ENCODE measurements at places on chromosomes 5 and 9.

GRCh38 chr5:68766952-68767464 lies 326.8 kb upstream of the SLC30A5 start:
- DNase-seq, result no peak

- no peak for DNase-seq
Measured at GRCh38 chr9:74847478-74848152, 40.1 kb downstream of the TRPM6 start.

DNA sequence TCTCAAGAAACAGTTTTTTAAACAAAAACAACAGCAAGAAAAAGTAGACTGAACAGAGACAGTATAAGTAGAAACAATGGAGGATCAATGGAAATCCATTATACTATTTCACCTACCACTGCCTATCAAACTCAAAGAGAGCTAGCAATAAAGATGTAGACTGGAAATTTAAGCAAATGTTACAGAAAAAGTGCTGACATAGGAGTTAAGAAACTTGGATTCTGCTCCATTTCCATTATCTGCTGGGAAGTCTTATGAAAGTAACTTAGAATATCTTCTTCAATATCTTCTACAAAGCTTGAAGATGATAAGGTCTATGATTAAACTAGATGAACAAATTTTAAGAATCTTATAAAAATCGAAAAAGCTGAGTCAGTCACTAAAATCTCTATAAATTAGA lies 1469.8 kb upstream of the C9orf72 start:
- DNase-seq, result no peak

DNA sequence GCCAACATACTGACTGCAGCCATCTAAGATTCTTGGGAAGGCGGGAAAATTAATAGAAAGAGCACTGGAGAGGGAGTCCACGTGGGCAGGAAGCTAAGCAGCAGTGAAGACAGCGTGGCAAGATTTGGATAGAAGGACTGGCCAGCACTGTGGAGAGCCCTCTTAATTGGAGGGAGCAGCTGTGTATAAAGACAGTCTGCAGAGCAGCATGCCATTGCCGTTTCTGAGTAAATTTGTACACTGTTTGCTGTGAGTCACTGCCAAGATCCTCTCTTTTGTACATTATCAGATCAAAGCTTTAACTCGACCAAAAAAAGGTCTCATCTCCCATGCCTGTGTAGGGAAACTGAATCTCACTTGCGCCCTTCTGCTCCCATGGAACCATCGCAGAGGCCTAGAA lies 45.3 kb downstream of the INSYN2B start:
- DNase-seq, result no peak

GRCh38 chr5:92907938-92908606 lies 672.9 kb downstream of the NR2F1-AS1 start:
- no peak for DNase-seq

DNA sequence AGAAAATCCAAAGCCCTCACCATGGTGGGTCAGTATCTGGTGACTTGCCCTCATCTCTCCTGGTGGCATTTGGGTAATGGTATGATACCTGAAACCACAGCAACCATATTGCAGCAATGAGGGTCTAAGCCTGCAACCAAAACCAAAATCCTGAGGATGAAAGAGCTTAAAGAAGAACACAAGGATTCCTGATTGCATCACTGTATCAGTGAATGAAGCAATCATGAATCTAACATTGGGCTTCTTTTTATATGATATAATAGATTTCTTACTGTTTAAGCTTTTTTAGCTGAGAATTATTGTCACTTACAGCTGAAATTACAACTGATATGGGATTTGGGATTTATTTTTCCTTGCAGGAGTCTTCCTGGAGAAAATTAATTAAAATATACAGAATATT lies 269.9 kb downstream of the MEF2C start:
- no peak for DNase-seq

DNA sequence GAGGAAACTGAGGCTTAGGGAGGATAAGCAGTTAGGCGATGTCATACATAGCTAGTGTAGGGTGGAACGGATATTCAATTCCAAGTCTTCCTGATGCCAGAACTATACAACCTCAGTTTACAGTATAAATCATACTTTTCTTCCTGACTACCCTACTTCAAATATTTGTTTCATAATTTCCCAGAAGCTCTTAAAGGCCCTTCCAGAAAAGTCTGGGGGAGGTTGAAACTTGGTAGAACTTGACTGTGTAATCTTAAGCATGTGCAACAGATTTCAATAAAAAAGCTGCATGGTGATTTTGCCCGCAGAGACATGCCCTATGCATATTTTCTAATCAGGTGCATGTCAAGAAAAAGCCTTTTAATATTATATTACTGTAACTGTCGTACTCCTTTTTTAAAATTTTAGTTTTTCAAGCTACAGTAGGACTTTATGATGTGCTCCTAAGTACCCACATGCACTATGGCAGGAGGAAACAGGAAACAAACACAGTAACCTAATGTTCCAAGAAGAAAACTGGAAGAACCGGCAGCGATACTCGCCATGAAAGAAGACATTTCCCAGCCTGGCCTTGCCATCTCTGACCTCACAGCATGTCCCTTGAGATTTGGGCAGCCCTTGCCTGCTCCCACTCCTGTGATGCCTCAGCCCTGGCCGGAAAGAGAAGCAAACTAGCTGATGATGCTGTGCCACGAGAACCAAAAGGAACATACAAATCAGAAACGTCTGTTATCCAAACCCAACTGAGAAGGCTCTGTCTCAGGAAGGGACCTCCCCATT lies 266.0 kb downstream of the EFNA5 start:
- DNase-seq, result no peak

DNA sequence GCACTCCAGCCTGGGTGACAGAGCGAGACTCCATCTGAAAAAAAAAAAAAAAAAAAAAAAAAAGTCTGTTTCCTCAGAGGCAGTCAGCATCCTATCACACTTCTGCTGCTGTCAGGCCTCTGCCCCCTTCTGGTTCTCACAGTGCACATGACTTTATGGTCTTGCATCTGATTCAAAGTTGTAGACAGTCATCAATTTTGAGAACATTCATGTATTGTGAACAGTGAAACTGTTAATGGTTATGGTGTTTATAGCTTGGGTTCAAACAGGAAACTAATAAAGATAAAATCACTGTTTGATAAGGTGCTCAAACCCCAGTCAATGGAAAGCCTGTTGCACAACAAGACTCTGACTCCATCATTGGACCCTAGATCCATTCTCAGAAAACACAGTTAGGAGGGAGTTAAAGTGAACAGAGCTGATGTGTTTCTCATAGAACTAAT lies 61.4 kb downstream of the FOXD1 start:
- no peak for DNase-seq

DNA sequence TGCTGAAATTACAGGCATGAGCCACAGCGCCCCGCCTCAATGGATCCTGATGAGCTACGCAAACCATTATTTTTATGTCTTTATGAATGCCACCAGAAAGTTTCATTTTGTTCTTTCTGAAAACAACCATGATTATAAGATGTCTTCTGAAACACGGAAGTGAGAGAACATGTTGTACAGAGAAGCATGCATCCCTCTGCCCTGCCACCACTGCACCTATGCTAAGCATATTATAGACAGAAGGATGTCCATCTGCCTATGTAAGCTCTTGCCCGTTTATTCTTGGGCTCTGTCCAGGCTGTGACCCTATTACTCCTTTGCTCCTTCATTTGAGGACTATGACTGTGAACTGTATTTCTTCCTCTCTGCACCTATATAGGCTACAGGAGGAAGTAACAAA lies 74.3 kb downstream of the GRAMD2B start:
- no peak for DNase-seq

DNA sequence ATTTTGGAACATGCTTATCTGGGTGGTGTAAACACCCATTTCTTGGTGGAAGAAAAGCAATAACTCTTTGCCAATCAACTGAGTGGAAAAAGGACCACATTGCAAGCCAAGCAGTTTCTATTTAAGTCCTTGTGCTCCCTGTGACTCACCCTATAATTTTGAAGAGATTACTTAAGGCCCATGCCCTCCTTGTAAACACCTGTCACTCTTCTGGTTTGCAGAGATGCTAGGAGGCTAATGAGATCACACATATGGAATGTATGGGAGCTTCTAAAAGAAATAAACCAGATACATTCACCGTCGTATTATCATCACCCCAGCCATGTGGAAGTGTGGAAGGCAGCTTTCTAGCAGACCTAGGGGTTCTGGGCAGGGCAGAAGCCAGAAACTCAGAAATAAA lies 337.1 kb downstream of the GADD45G start:
- DNase-seq, result no peak

- DNase-seq, result no peak
Measured at GRCh38 chr5:98414938-98415337, 358.5 kb upstream of the RGMB start.

- DNase-seq, result no peak
Measured at GRCh38 chr9:36263683-36264082, 5.4 kb upstream of the GNE start.

DNA sequence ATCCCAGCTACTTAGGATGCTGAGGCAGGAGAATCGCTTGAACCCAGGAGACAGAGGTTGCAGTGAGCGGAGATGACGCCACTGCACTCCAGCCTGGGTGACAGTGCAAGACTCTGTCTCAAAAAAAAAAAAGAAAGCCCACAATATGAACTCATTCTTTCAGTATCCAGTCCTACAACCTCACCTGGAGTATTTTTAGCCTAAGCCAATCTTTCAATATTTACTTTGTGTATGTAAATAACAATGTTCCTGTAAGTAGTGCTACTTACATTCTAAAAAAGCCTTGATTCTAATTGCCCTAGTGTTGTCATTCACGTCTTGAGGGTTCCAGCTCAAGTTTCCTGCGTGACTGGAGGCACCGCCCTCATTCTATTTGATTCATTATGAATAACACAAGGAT lies 62.0 kb downstream of the BHMT start:
- DNase-seq, result no peak

Data from stimulated activated CD4-positive, alpha-beta T cell treated with anti-CD3 and anti-CD28 coated beads, Interleukin-4, amount 100 ng/mL, for 4 hours (primary cell).